ENCODE measurements at places on chromosomes 3 and 15. TPM values are rescaled to one million over a fixed set of nuclear protein-coding genes. Genes with fewer than 3 reads are reported as not detected.

UPK1B gene
- not detected for total RNA-seq

PRRT3 gene
- 1.3 TPM for total RNA-seq

CYFIP1 gene
- 111 TPM for total RNA-seq

POPDC2 gene
- 6.3 TPM for total RNA-seq

SCAPER gene
- 7.7 TPM for total RNA-seq

TTLL13 gene
- total RNA-seq = not detected

SAXO2 gene
- 0.22 TPM for total RNA-seq

LEKR1 gene
- 1.3 TPM for total RNA-seq

RARB gene
- 44.8 TPM for total RNA-seq

GPR62 gene
- 0.12 TPM for total RNA-seq

GALNT15 gene
- total RNA-seq = 3.4 TPM

P3H2 gene
- total RNA-seq = 14.1 TPM

SERPINI2 gene
- total RNA-seq = not detected

DUOXA1 gene
- total RNA-seq = not detected

GOLGA8H gene
- total RNA-seq = 0.33 TPM

SEMA4B gene
- total RNA-seq = 16.2 TPM

PYDC2 gene
- total RNA-seq = not detected

SNRPA1 gene
- 36.4 TPM for total RNA-seq
